ENCODE measurements at places on chromosomes 5 and 9. TPM values are rescaled to one million over a fixed set of nuclear protein-coding genes. Genes with fewer than 3 reads are reported as not detected.

TMEM215 gene
- 5.2 TPM for total RNA-seq

EPB41L4B gene
- 21.8 TPM for total RNA-seq

ANKRD18B gene
- 2.2 TPM for total RNA-seq

BARHL1 gene
- 2.0 TPM for total RNA-seq

DNA sequence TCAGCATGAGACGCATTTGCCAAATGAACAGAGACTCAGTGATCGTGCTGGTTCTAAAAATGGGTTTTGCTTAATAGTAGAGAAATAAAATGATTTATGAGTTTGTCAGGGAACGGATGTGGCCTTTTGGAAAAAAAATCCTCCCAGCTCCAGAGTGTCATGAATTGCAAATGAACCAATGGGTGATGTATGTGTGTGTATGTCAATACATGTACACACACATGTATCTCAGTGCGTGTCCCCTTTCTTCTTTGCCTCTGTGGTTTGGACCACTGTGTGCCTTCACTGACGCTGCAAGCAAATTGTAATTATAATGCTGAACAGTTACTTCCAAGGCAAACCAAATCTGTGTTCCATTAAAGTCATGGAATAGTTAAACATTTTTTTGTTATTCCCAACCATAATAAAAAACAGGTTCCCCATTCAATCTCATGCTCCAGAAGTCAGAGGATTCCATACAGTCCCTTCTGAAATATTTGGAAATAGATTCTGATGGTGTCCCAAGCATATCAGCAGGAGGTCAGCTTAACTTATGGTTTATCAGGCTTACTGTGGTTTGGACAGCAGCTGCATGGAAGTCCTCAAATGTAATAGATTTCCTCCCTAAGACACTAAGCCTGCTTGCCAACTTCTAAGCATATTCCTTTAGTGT lies 630.5 kb downstream of the ACTL7B start:
- DNase-seq, result no peak

DNA sequence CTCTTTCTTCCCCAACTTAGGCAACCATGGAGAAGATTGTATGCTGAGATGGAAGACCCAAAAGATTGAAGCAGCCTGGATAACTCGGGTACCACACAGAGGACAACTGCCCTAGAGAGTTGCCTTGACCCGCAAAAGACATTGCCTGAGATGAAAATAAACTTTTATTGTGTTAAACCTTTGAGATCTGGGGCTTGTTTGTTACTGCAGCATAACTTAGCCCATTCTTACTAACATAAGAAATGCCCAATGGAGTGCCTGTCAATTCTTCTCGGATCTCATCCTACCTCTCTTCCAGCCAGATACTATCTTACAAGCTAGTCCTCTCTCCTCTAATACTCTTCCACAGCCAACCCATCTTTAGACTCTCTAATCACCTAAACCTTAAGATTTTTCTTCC lies 76.8 kb downstream of the GCNT4 start:
- no peak for DNase-seq

GRCh38 chr5:57267805-57268204 lies 93.9 kb downstream of the GPBP1 start:
- DNase-seq, result no peak

- no peak for DNase-seq
These were observed 127.8 kb downstream of the KCNIP1 start for GRCh38 chr5:170631466-170632195.

DNA sequence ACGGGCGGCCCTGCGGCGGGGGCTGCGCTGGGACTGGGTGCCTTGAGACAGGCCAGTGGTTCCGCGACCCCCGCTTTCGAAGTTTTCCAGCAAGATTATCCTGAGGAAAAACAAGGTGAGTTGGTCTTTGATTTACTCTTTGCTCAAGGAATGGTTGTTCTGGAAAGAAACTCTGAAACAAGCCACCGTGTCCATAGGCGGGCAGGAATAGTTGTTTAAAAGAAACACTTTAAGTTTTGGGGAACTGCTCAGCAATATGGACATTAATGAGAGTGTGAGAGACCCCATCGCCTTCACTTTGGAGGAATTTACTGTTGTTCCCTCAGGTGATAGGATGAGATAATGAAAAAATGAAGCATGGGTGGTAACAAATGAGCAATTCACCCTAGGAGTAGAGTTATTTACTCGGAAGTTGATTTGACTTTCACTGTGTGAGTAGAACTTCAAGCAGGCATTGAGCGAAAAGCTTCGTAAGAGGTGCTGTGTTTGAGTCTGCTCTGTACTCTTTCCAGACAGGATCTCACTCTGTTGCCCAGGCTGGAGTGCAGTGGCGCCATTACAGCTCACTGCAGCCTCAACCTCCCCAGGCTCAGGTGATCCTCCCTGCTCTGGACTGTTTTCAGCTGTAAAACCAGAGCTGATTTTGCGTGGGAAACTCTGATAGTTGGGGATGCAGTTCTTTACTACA lies 1.1 kb downstream of the DMRTA1 start:
- no peak for DNase-seq

GRCh38 chr5:19172926-19173470 lies 815.0 kb downstream of the CDH18 start:
- DNase-seq, result no peak

DNA sequence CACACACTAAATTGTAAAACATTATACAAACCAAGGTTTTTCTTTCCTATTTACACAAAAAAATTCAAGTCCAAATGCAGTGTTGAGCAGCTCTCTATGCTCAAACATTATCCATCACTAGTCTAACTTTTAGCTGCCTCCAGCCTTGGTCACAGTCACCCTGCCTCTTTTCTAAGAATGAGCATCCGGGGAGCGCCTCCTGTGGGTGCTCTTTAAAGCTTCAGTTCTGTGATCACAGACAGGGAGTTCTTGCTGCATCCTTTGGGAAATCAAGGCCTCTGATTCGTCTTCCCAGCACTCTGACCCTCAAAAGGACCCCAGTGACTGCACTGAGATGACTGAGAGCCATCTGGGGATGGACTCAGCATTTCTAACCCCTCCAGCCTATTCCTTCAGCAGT lies 289.6 kb downstream of the SEC61B start:
- no peak for DNase-seq
